ENCODE measurements at places on chromosomes 5 and 9.

DNA sequence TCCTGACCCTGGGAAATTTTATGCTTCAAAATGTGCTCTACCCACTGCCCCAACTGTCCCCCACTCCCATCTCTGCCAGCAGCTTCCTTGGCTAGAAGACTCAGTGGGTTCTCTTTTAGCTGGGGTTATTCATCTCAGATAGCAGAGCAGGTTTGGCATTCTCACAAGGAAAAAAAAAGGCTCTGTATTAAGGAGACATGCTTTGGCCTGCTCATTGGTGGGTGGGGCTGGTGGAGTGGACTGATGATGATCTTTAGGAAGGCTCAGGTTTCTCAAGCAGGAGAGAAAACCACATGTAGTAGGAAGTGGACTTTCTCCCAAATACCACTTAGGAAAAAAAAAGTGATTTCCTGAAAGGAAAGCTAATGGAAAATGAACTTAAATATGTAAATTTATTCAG, 279.2 kb upstream of the ZNF462 start:
- no peak for DNase-seq

DNA sequence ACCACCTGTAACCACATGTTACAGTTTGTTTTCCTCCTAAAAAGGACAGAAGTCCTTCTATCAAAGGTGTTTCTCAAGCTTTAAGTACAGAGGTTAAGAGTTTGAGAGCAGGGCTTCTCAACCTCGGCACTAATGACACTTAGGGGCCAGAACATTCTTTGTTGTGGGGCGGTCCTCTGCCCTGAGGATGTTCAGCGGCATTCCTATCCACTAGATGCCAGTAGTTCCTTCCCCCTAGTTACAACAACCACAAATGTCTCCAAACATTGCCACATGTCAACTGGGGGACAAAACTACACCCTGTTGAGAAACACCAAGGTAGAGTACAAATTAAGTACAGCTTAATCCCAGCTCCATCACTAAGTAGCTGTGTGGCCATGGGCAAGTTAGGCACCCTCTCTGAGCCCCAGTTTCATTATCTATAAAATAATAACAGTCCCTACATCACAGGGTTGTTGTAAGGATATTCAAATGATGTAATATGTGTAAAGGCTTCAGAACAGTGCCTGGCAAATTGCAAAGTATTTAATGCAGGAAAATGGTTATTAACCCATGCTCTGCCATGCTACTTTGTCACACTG, 44.6 kb downstream of the PIP5K1B start:
- DNase-seq = no peak

DNA sequence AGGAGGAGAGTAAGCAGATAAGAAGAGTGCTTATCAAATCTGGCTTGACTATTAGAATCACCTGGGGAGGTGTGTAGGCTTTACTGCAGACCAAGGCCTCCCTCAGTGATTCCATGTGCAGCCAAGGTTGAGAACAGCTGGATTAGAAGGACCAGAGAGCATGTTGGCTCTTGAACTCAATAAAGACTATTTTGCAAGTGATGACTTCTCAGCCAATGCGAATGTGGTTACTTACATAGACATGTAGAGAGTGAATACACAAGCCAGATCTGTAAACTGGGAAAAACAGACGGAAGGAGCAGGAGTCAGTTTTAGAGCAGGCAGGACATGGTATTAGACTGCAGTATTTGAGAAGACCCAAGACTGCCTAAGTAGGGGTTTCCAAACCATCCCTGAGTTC, 48.5 kb downstream of the MAMDC2 start:
- no peak for DNase-seq

GRCh38 chr9:109156708-109157107, 10.3 kb downstream of the FRRS1L start:
- no peak for DNase-seq

DNA sequence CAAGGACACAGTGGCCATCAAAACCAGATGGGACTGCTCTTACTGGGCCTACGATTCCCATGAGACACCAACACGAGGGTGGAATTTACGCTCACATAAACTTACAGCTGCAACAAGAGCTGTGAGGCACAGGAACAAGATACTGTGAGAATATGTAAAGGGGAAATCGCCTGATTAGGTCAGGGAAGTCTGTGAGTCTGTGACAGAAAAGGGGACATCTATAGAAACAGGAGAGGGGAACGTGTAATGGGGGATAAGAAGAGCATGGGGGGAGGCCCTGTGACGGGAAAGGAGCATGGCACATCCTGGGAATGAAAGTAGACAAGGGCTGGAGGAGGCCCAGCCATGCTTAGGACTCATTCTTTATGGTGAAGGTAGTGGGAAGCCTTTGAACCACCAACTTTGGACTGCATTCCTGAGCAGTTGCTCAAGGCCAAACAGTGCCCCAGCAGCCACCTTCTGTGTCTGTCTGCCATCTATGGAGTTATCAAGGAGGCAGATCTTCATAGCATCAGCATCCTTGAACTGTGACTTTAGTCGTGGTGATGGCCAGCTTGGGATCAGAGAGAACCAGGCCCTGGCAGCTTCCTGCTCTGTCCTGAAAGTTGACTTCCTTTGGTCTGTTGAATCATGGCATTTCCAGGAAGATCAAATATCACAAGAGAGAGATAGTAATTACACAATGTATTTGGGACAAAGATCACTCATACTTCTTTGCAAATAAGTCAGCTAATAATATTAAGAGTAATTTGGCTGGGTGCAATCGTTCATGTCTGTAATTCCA, 87.9 kb upstream of the FAM169A start:
- no peak for DNase-seq
